ENCODE measurements at places on chromosomes 6 and 20.

GRCh38 chr6:10332111-10332510 is 82.8 kb downstream of the TFAP2A start:
- no peak for DNase-seq

- no peak for DNase-seq
Observed at GRCh38 chr6:155419161-155419560, 36.5 kb downstream of the NOX3 start.

DNA sequence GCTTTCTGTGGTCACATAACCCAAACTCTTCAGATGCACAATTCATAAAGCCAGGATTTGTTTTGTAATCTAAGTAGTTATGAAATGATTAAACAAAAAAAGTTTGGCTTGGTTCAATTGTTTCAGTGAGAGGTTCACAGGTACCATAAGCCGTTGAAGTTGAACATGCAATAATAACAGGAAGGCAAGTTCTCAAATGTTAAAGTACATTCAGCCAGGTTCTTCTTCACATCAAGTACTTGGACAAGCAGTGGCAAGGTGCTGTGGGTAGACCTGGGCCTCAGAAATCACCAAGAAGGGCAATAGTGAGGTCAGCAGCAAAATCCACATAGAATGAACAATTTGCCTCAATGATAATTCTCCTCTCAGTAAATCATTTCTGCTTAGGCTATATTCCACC is 175.5 kb downstream of the EPM2A start:
- no peak for DNase-seq

DNA sequence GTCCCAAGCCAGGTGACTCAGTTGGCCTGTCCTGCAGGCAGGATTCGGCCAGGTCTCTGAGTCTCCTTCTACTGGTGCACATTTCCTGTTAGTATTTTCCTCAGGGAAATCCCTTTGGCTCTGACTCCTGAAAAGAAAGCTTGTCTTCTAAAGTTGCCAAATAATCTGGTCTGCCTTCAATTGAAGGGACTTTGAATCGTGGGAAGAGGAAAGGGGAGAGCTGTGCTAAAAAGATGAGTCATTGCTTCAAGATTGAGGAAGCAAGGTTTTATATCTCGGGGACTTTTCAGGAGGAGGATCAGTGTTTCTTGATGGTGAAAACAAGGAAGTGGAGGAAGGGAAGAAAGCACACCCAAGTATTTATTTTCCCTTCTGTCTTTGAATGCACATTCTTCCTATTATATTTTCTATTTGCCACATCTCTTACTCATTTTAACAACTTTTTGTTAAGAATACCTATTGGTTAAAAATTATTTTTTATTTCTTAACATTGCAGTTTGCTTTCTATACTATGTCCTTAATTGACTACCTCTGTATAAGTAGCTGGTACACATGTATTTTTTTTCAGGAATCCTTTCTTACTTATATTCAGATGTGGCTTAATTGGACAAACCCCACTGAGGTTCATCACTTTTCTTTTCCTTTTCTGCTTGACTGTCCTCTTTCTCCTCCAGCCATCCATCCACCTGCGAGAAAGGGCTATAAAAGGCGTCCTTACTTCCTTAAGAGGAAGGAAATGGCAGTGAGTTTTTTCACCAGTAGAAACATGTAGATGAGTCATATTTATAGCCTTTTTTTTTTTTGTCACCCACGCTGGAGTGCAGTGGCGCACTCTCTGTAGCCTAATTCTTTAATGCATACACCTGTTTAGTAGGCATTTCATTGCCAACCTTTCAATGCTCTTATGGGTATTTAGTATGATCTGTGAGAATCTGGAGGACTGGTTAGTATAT is 15.0 kb upstream of the IFNGR1 start:
- DNase-seq = no peak

DNA sequence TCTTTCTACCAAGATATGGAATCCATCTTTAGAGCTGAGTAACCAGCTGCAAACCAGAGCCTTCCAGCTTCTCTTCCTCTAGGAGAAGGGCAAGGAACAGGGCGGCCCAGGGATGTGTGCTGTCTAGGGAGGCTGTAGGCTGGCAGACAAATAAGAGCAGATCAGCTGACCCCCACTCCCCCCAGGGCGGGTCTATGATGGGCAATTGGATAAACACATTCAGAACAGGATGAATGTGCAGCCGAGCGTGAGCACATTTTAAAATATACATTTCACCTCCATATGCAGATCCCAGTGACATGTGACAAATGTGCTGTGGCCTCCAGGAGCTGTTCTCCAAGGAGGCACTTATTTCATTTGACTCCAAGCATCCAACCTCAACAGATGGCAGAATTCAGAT is 580.1 kb downstream of the PTPRT start:
- DNase-seq = no peak

GRCh38 chr20:2751878-2752566 is 48.4 kb downstream of the CPXM1 start:
- DNase-seq = no peak

DNA sequence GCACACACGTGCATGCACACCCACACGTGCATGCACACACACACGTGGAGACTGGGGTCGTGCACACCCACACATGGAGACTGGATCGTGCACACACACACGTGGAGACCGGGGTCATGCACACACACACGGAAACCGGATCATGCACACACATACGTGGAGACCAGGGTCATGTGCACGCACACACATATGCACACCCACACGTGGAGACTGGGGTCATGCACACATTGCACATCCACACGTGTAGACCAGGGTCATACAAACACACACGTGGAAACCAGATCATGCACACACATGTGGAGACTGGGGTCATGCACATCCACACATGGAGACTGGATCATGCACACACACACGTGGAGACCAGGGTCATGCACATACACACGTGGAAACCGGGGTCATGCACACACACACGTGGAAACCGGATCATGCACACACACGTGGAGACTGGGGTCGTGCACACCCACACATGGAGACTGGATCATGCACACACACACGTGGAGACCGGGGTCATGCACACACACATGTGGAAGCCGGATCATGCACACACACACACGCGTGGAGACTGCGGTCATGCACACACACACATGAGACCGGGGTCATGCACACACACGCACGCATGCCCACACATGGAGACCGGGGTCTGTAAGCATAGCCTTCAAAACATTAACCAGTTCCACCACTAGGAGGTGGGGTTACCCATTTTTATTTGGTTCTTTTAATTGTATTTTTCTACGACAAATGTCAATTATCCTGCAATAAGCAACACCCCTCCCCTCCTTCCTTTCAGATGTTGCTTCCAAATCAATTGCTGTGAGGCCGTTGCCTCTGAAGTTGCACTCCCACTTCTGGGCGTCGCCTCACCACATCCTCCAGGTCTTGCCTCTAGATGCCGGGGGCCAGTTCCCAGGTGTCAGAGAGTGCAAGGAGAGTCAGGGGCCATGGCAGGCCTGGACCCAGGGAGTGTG is 95.8 kb downstream of the TMEM242 start:
- peak; percentile 37 for DNase-seq

DNA sequence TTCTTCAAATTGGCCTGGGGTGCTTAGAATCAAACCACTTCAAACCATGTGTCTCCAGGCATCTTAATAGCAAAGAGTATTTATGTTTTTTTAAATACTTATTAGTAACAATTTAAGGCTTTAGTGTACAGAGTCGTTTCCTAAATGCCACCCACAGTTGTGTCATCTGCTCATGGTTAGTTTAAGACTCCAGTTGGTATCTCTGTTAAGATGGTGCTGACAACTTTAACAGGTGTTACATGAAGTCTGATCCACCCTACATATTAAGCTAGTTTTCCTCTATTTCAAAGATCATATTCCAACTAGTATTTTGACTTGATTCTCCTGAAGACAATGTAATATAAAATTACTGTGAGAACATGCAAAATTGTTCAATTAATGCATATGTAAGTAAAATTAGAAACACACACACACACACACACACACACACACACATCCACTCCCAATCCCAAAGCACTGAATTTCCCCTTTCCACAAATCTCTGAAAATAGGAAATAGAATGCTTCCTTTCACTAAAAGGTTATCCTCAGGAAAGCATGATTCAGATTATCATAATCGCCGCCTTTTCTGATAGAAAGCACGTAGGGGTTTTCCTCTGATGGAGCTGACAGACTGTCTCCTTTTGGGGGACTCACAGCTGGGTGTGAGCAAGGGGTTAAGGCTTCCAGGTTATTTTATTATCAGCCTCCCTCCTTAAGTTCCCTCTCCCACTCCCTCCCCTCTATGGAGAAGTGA is 10.5 kb downstream of the CNKSR3 start:
- no peak for DNase-seq

- DNase-seq = no peak
Observed at GRCh38 chr6:118408863-118409262, 139.2 kb upstream of the PLN start.

DNA sequence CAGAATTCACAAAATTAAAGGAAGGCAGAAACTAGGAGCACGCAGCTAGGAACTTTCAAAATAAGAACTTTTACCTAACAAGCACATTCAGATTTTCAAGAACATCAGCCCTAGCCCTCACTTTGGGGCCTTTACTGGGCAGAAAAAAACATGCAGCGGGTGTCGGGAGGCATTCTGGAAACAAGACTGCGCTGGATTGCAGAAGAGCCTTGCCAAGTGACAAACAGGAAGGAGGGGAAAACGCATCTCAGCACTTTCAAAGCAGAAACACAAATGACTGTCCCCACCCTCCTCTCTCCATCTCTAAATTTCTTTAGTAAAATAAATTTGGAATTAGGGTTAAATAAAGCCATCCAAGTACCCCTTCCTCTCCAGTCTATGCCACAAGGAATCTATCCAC is 74.6 kb upstream of the RREB1 start:
- no peak for DNase-seq

- no peak for DNase-seq
Observed at GRCh38 chr6:150857945-150858308, 7.6 kb upstream of the MTHFD1L start.

GRCh38 chr6:50963952-50964351 is 145.3 kb downstream of the TFAP2B start:
- DNase-seq = no peak

- DNase-seq = no peak
Observed at GRCh38 chr20:2331106-2331505, 35.3 kb downstream of the TGM3 start.

GRCh38 chr6:43304361-43304760 is 4.3 kb downstream of the CRIP3 start:
- DNase-seq = no peak

DNA sequence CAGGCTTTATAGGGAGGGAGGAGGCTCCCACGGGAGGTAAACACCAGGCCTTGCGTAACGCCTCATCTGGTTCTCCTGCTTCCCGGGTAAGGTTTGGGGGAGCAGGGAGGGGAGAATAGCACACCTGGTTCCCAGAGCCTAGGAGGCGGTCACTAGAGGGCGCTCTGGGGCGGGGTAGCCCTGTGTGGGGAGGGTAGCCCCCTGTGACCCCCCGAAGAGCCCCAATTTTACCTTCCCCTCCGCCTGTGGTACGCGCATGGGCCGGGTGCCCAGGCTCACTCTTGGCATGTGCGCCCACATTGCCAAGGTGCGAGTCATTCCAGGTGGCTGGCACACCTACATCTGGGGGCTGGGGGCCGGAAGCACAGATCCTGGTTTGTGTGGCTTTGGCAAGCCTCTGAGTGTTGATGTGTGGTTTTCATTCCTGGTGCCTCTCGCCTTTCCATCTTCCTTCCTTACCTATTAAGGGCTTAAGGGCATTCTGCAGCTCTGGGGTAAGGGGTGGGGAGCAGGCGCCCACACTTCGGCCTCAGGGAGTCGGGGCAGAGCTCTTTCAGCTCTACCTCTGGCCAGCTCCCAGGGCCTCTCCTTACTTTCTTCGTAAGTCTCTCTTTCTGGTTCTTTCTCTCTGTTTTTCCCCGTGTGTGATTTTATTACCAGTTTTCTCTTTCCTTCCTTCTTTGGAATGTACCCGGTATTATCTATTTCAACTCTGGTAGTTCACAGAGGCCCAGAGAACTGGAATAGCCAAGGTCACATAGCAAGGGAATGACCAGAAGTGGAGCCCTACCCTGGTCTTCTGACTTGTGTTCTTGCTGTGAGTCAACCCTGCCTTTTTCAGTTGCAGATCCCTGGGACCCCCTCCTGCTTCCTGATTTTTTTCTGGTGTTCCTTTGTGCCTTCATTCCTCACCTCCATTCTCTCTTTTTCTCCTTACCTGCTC is 492 bp upstream of the RNF39 start:
- no peak for DNase-seq

GRCh38 chr20:18588574-18588933 is 700 bp downstream of the DTD1 start:
- no peak for DNase-seq

DNA sequence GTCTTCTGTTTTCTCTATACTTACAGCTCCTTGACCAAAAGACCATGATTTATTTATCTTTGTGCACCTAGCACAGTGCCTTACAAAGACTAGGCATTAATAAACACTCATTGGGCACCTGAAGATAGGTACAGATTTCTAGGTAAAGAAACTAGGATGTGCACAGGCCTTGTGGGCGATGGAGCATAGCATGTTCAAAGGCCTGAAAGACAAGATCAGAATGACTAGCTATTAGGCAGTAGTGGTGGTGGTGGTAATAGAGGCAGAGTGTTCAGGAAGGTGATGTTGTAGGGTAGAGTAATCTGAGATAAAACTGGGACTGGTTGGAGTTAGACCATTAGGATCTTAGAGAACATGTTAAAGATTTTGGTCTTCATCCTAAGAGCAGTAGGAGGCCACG is 3.9 kb downstream of the TXLNB start:
- DNase-seq = no peak

DNA sequence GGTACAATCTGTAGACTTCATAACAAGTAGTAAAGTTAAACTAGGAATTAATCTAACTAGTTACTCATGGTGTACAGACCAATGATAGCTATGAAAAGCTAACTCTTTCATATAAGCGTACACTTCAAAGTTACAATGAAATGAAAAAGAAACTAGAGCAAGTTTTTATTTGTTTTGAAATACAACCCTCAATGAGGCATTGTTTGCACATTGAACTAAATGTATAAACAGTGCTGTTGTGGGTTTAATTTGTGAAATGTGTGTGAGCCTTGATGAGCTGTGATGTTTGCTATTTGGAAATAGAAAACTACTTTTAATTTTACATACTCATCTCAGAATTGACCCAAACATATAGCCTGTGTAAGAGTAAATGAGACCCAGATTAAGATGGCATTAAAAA is 11.1 kb upstream of the EYA4 start:
- no peak for DNase-seq

DNA sequence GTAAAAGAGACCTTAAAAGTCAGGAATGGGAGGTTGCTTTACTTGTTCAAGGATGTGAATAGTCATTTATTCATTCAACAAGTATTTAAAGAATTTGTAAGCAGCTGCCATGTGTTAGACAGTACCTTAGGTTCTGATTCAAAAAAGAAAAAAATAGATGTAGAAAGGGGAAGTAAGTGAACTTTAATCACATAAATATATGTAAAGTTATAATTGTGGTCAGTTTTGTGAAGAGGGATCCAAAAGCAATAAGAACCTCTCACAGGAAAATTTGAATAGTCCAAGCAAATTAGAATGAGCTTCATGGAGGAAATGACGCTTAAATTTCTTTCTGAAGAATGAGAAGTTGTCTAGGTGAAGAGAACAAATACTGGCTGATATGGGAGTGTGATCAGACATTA is 596.1 kb upstream of the CITED2 start:
- DNase-seq = no peak

All from thymus (tissue), 14 donors.